Hepatocyte (in vitro differentiated cells): ENCODE measurements at places on chromosomes 3 and 15.

- DNase-seq: no peak
Observed at GRCh38 chr15:28033443-28033842, 65.7 kb downstream of the OCA2 start.

DNA sequence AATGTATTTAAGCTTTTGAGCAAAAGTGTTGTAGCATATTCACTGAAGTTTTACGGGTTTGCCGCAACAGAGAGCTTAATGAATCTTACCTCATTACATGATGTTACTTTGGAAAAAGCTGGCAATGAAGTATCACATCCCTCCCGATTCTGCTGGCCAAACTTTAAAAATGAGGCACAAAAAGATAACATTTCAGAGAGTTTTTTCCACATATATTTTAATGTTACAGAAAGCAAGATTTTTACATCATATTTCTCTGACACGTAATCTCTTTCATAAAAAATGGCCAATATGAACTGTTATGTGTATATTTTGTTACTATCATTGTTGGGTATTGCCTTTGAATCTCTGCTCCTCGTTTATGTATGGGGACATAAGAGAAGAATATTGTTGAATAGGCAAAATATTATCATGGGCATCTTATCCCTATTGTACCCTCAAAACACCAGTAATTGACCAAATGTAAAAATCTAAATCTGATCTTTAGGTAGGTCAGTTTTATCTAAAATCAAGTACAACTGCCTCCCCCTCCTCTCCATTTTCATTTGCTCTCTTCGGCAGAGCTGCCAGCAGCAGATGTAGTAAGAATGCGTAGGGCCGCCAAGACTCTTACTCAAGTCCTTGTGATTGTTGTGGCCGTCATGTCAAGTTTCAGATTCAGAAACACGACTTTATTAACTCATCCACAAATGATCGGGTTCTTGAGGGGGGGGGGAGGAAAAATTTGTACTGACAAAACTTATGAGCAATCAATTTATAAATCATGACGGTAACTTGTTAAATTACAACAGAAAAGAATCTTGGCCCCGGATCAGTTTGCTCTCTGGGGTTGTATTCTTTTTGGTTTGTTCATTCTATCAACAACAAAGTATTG lies 106.7 kb upstream of the THRB start:
- no peak for DNase-seq

DNA sequence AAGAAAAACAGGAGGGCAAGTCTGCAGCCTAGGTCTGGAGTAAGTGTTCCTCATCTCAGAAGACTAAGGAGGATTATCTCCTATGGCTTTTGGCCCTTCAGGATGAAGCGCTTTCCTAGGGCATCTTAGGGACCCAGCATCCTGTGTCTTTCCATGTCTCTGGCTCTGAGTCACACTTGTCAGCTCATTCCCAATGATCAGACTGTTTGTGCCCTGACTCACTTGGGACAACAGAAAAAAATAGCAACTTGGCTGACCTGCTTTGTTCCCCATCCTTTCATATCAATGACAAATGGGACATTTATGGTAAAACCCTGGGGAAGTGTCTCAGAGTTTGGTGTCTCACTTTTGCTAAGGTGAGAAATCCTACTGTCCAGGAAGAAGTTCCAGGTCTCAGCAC lies 76.2 kb upstream of the OXTR start:
- DNase-seq: no peak

GRCh38 chr3:124576565-124577493 lies 153.4 kb upstream of the UMPS start:
- DNase-seq: no peak

DNA sequence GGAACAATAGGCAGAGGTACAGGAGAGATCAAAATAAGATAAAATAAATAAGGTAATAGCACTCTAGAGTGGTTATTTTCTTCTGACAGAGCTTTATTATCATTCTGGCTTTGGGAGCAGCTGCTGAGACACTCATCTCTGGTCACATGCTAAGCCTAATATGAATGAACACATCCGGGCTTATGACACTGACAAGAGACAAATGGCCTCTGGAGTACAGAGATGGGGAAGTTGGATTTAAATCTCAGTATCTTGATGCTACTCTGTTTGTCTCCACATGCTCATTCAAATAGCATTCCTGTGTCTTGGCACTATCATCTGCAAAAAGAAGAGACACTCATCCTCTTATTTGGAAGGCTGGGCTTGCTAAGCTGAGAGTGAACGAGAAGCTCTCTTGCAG lies 55.6 kb downstream of the TMEM45A start:
- DNase-seq: no peak
